ENCODE measurements at places on chromosomes 4 and X.

DNA sequence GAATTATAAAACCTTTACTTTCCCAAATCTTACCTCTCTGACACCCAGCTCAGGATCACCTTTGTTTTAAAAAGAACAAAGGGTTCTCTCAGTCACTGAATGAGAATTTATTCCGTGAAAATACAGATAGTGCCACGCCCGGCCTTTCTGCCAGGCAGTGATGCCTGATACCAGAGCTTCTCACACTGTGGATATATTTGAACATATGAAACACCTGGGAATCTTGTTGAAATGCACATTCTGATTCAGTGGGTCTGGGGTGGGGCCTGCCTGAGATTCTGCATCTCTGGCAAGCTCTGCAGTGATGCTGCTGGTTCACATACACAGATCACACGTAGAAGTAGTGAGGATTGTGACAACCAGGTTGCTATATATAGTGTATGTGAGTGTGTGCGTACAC lies 46.0 kb downstream of the ELOVL6 start:
- DNase-seq = no peak

- no peak for DNase-seq
Observed at GRCh38 chr4:148481636-148482035, 39.4 kb upstream of the NR3C2 start.

- no peak for DNase-seq
Observed at GRCh38 chr4:47776353-47776752, 61.5 kb downstream of the CORIN start.

- DNase-seq = no peak
Observed at GRCh38 chrX:51421972-51422597, 74.3 kb downstream of the NUDT11 start.

GRCh38 chr4:136803433-136803832 lies 728.9 kb downstream of the PCDH18 start:
- DNase-seq = no peak
